ENCODE measurements at places on chromosomes 11 and 22. TPM values are rescaled to one million over a fixed set of nuclear protein-coding genes. Genes with fewer than 3 reads are reported as not detected.
A peak's percentile ranks its signal among the peaks of the same experiment; 100 is the strongest.

Gene ABTB2
- 0.93 TPM for total RNA-seq

Gene CRYBA4
- not detected for total RNA-seq

Gene SLC35F2
- 7.1 TPM for total RNA-seq

Gene KCNJ5
- total RNA-seq = 0.12 TPM

Gene CARNS1
- total RNA-seq = 11.2 TPM

Gene CDC42BPG
- 10.5 TPM for total RNA-seq

- no peaks in the 10 kb centered on the region for H3K27me3 ChIP-seq
- H3K4me3 ChIP-seq = no peak overlapping the region
- H3K4me1 ChIP-seq = no peaks in the 10 kb centered on the region
- H3K36me3 ChIP-seq = no peaks in the 10 kb centered on the region
- no peak overlapping the region for H3K27ac ChIP-seq
Observed at GRCh38 chr11:19183646-19184045, 18.1 kb downstream of the CSRP3 start.

GRCh38 chr11:44083906-44084305 is 11.6 kb upstream of the EXT2 start:
- H3K36me3 ChIP-seq = peaks cover 2% of the 10 kb centered on the region
- H3K27me3 ChIP-seq = no peaks in the 10 kb centered on the region
- no peaks in the 10 kb centered on the region for H3K4me1 ChIP-seq
- no peak for DNase-seq
- no peak overlapping the region for H3K4me3 ChIP-seq

DNA sequence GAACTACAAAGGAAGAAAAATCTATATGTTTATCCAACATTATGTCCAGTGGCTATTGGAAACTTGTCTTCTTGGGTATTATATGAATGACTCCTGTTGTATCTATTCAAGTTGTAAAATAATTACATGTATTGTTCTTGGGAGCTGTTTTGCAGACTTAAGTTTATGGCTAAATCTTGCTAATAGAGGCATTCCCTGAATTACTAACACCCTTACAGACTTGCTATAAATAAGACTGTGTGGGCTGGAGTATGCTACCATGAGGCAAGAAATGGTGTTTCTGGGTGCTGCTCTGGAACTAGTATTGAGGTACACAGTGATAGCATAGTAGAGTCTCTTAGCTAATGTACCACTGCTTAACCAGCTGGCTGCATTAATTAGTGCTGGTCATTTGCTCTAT is 155.1 kb downstream of the HIPK3 start:
- peaks cover 10% of the 10 kb centered on the region for H3K27me3 ChIP-seq
- no peak overlapping the region for H3K27ac ChIP-seq
- no peaks in the 10 kb centered on the region for H3K4me1 ChIP-seq
- H3K36me3 ChIP-seq = no peaks in the 10 kb centered on the region
- DNase-seq = no peak

DNA sequence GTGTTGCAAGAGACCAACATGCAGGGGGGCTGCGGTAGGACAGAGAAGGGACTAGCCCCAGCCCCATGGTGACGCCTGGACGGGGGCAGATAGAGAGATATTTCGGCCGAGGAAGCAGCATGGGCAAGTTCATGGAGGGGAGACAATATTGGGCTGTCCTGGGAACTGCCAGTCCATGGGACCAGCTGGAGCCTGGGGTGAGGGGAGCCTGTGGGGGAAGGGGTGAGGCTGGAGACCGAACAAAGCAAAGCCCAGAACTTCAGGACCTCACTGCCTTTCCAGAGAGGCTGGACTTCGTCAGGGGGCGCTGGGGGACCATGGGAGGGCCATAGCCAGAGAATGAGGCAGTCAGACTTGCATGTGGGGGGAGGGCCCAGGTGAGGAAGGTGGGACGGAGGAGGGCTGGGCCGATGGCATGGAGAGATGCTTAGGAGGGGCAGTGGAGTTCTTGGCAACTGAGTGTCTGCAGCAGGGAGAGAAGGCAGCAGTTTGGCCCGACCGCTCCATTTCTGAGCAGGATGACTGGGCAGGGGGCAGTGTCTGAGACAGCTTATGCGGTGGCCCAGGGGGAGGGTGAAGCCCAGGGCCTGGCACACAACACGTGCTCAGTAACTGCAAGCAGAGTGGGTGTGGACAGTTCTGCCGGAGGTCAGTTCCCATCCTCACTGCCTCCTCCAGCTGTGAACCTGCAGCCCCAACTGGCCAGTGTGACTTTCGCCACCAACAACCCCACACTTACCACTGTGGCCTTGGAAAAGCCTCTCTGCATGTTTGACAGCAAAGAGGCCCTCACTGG is 712 bp downstream of the UPK3A start:
- no peak overlapping the region for H3K4me3 ChIP-seq
- DNase-seq = no peak
- H3K27ac ChIP-seq = no peak overlapping the region
- H3K4me1 ChIP-seq = no peaks in the 10 kb centered on the region
- no peaks in the 10 kb centered on the region for H3K27me3 ChIP-seq
- H3K36me3 ChIP-seq = no peaks in the 10 kb centered on the region

GRCh38 chr11:107453594-107454286 is 3.9 kb downstream of the CWF19L2 start:
- no peaks in the 10 kb centered on the region for H3K27me3 ChIP-seq
- H3K4me1 ChIP-seq = peaks cover 3% of the 10 kb centered on the region
- H3K4me3 ChIP-seq = no peak overlapping the region
- peaks cover 21% of the 10 kb centered on the region for H3K36me3 ChIP-seq
- H3K27ac ChIP-seq = no peak overlapping the region
- DNase-seq = no peak

DNA sequence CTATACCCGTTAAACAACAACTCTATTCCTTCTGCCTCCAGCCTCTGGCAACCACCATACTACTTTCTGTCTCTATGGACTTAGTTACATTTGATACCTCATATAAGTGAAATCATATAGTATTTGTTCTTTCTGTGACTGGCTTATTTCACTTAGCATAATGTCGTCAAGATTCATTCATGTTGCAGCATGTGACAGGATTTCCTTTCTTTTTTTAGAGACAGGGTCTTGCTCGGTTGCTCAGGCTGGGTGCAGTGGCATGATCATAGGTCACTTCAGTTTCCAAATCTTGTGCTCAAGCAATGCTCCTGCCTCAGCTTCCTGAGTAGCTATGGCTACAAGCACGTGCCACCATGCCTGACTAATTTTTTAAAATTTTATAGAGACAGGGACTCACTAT is 29.4 kb upstream of the SORL1 start:
- H3K36me3 ChIP-seq = no peaks in the 10 kb centered on the region
- no peak overlapping the region for H3K4me3 ChIP-seq
- H3K27ac ChIP-seq = no peak overlapping the region

DNA sequence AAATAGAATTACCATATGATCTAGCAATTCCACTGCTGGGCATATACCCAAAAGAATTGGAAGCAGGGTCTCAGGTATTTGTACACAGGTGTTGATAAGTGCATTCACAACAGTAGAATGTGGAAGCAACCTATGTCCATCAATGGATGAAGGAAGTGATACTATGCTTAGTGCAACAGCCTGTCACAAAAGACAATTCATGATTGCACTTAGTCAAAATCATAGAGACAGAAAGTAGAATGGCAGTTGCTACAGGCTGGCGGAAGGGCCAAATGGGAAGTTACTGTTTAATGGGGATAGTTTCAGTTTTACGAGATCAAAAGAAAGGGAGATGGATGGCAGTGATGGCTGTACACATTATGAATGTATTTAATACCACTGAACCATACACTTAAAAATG is 42.0 kb downstream of the SGSM3 start:
- peaks cover 37% of the 10 kb centered on the region for H3K36me3 ChIP-seq
- no peak overlapping the region for H3K4me3 ChIP-seq
- H3K4me1 ChIP-seq = peaks cover 2% of the 10 kb centered on the region
- H3K27ac ChIP-seq = no peak overlapping the region
- no peak for DNase-seq
- no peaks in the 10 kb centered on the region for H3K27me3 ChIP-seq

GRCh38 chr22:43925433-43926348 is 2.1 kb downstream of the PNPLA3 start:
- no peaks in the 10 kb centered on the region for H3K36me3 ChIP-seq
- H3K4me3 ChIP-seq = no peak overlapping the region
- H3K4me1 ChIP-seq = peaks cover 16% of the 10 kb centered on the region
- H3K27ac ChIP-seq = no peak overlapping the region

DNA sequence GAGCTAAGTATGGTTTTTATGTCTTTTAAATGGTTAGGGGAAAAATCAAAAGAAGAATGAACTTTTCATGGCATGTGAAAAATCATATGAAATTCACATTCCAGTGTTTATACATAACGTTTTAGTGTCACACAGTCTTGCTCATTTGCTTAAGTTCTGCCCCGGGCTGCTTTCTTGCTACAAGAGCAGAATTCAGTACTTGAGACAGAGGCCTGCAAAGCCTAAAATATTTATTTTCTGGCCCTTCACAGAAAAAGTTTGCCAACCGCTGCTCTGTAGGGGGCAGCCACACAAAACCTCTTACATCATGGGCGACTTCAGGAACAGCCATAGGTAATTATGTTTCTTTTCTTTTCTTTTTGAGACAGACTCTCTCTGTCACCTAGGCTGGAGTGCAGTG is 1.0 kb upstream of the ATG2A start:
- H3K4me1 ChIP-seq = peaks cover 5% of the 10 kb centered on the region
- peaks cover 15% of the 10 kb centered on the region for H3K36me3 ChIP-seq
- H3K27ac ChIP-seq = peak overlapping the region; percentile 55
- no peak overlapping the region for H3K4me3 ChIP-seq

GRCh38 chr11:45105984-45106375 is 40.5 kb upstream of the PRDM11 start:
- no peak overlapping the region for H3K4me3 ChIP-seq
- no peaks in the 10 kb centered on the region for H3K27me3 ChIP-seq
- no peaks in the 10 kb centered on the region for H3K4me1 ChIP-seq
- no peak overlapping the region for H3K27ac ChIP-seq
- DNase-seq = no peak

- no peaks in the 10 kb centered on the region for H3K4me1 ChIP-seq
- no peak for DNase-seq
- H3K27ac ChIP-seq = no peak overlapping the region
- no peak overlapping the region for H3K4me3 ChIP-seq
Observed at GRCh38 chr22:43338766-43339345, 4.3 kb downstream of the SCUBE1 start.

DNA sequence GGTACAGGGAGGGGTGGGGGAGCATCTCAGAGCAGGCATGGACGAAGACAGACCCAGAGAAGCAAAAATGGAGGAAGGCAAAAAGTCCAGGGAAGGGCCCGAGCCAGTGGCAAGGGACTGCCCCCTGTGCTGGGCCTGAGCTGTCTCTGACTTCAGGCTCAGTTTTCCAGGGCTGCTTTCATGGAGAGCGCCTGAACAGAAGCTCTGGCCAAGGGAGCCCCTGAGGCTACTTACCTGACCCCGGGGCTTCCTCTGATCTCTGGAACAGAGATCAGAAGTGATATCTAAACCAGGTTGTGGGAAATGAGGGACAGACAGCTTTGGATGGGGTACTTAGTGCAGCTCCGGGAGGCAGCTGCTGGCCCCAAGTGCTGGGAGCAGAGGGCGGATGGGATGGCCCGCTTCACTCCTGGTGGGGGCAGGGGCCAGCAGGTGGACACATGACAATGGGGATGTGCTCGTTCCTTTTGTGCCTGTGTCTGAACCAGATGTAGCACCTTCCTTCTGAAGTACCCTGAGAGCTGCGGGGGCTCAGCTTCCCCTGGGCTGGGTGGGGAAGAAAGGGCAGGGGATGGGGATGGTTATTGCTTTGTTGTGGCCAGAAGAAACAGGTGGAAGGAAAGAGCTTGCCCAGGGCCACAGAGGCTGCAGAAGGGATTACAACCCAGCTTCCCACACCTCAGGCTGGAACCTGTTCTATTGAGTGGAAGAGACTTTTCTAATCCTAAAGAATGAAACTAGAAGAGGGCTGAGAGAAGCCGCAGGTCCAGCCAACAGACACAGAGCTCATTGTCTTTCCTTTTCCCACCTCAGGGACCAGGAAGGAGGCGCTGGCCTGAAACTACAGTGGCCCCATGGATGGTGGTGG is 5.7 kb downstream of the LRRC10B start:
- no peaks in the 10 kb centered on the region for H3K36me3 ChIP-seq
- H3K27me3 ChIP-seq = no peaks in the 10 kb centered on the region
- no peak for DNase-seq
- no peak overlapping the region for H3K27ac ChIP-seq
- peaks cover 22% of the 10 kb centered on the region for H3K4me1 ChIP-seq

- H3K4me1 ChIP-seq = peaks cover 3% of the 10 kb centered on the region
- H3K27me3 ChIP-seq = no peaks in the 10 kb centered on the region
- no peak overlapping the region for H3K27ac ChIP-seq
- DNase-seq = peak; percentile 24
Observed at GRCh38 chr11:13287036-13287435, 9.4 kb downstream of the BMAL1 start.

GRCh38 chr11:74989260-74989638 is 516 bp downstream of the NEU3 start:
- peaks cover 17% of the 10 kb centered on the region for H3K4me1 ChIP-seq
- no peaks in the 10 kb centered on the region for H3K27me3 ChIP-seq
- peaks cover 4% of the 10 kb centered on the region for H3K36me3 ChIP-seq
- H3K4me3 ChIP-seq = peak overlapping the region; percentile 70
- DNase-seq = no peak
- H3K27ac ChIP-seq = peak overlapping the region; percentile 59

GRCh38 chr11:19817265-19817851 is 104.7 kb downstream of the NAV2 start:
- DNase-seq = no peak
- H3K4me3 ChIP-seq = no peak overlapping the region
- H3K4me1 ChIP-seq = no peaks in the 10 kb centered on the region
- no peaks in the 10 kb centered on the region for H3K36me3 ChIP-seq
- H3K27me3 ChIP-seq = peaks cover 18% of the 10 kb centered on the region
- H3K27ac ChIP-seq = no peak overlapping the region

DNA sequence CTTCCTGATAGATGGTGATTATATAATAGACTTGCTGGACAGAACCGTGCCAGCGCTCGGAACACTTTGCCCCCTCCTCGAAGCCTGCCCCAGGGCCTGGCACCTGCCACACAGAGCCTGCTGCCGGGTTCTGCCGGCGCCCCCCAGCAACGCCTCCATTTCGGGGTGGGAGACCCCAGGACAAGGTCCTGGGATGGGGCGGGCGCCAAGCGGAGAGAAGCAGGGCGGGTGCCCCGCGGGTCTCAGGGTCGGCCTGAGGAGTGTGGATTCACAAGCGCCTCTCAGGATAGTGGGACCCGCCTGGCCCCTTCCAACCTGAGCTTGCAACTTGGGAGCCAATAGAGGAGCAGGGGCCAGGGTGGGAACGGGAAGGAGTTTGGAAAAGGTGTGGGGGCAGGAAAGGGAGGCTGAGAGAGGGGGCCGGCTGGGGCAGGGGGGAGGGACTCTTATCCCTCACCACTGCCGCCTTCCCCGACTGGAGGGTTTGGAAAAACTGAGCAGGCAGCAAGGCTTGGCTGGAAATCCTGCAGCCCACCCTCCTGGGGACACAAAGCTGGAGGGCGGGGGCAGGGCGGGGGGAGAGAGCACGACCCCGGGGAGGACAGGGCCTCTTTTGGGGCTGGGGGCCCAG is 3.3 kb upstream of the BCL9L start:
- peaks cover 23% of the 10 kb centered on the region for H3K4me1 ChIP-seq
- H3K4me3 ChIP-seq = peak overlapping the region; percentile 86
- no peaks in the 10 kb centered on the region for H3K36me3 ChIP-seq
- H3K27ac ChIP-seq = peak overlapping the region; percentile 99
- no peak for DNase-seq
